ENCODE measurements at places on chromosomes 4 and X. TPM values are rescaled to one million over a fixed set of nuclear protein-coding genes. Genes with fewer than 3 reads are reported as not detected.

Gene MAGEE2
- not detected for total RNA-seq

Gene RAB9B
- 0.34 TPM for total RNA-seq

Gene TRAM1L1
- not detected for total RNA-seq

Gene OFD1
- 27.4 TPM for total RNA-seq

Gene NAP1L5
- 8.2 TPM for total RNA-seq

Gene SLC9B2
- 44.2 TPM for total RNA-seq

Gene MAGEB17
- total RNA-seq = not detected

Gene NFXL1
- 14.4 TPM for total RNA-seq

Gene SPANXA1
- not detected for total RNA-seq

Gene ZDHHC15
- 0.30 TPM for total RNA-seq

All from activated naive CD8-positive, alpha-beta T cell treated with anti-CD3 and anti-CD28 coated beads for 36 hours (primary cell).